Esophagus squamous epithelium (tissue), 5 donors: ENCODE measurements at places on chromosomes 13 and 19.
A peak's percentile ranks its signal among the peaks of the same experiment; 100 is the strongest.

- DNase-seq: no peak
These were observed 206.0 kb upstream of the PCDH17 start for GRCh38 chr13:57425531-57425930.

- no peak for DNase-seq
These were observed 1.2 kb downstream of the CDK8 start for GRCh38 chr13:26255115-26255514.

DNA sequence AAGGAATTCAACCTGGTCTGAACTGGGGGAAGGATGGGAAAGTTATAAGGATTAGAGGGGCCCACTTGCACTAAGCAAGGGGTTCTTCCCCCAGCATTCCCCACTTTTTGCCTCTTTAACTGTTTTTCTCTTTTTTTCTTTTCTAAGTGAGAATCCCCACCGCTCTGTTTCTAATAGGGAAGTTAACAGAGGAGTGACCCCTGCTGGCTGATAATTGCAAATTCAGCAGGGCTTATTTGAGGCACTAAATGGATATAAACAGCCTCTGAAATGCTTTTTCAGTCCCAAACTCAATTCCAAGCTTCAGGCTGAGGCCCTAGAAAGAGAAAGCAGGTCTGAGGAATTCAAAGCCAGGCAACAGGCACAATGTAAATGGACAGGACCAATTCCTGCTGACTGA, 38.2 kb upstream of the CEACAM21 start:
- no peak for DNase-seq

GRCh38 chr13:36919833-36920615, at the start of gene SMAD9:
TSS of gene SMAD9 (minus strand) at chr13:36920238. CDS start at chr13:36879689, 40,549 bp downstream.
- no peak for DNase-seq

DNA sequence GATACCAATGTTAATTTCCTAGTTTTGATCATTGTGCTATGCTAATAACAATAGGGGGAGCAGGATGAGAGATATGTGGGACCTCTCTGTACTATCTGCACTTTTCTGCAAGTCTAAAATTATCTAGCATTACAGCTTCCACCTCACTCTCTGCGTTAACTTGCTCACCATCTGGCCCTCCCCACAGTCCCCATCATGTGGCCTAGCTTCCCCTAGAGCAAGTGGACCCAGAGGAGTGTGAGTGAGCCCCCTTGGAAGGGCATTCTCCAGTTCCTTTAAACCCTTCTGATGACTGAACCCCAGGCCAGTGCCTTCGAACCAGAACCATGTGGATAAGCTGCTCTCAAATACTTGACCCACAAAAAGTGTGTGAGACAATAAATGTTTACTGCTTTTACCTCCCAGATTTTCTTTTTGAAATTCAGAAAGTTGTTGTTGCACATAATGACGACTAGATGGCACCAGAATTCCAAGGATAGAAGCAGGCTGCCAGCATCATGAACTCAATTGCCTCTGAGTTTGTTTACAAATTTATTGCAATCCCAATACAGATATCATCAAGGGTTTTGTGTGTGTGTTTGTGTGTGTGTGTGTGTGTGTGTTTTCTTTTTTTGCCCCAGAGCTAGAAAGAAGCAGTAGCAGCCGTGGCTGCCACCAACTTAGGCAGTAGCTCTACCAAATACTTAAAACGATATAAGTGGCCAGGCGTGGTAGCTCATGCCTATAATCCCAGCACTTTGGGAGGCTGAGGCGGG, 49.0 kb upstream of the ZNF780A start:
- DNase-seq: no peak

DNA sequence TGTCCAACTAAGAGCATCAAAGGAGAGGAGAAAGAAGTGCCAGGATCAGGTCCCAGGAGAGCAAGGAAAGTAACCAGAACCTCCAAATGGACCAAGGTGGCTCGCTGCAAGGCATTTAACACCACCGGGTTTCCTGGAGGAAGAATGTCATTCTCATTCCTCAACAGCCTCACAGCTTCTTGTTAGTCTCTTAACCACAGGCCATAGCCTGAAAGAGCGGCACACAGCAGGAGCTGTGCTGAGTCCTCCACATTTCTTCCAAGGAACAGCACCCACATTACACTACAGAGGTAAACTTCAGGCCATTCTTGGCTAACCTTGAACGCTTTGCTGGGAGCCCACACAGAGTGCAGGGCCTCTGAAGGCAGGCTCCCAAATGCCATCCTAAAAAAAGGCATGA, 23.6 kb downstream of the DOCK9 start:
- DNase-seq: no peak

DNA sequence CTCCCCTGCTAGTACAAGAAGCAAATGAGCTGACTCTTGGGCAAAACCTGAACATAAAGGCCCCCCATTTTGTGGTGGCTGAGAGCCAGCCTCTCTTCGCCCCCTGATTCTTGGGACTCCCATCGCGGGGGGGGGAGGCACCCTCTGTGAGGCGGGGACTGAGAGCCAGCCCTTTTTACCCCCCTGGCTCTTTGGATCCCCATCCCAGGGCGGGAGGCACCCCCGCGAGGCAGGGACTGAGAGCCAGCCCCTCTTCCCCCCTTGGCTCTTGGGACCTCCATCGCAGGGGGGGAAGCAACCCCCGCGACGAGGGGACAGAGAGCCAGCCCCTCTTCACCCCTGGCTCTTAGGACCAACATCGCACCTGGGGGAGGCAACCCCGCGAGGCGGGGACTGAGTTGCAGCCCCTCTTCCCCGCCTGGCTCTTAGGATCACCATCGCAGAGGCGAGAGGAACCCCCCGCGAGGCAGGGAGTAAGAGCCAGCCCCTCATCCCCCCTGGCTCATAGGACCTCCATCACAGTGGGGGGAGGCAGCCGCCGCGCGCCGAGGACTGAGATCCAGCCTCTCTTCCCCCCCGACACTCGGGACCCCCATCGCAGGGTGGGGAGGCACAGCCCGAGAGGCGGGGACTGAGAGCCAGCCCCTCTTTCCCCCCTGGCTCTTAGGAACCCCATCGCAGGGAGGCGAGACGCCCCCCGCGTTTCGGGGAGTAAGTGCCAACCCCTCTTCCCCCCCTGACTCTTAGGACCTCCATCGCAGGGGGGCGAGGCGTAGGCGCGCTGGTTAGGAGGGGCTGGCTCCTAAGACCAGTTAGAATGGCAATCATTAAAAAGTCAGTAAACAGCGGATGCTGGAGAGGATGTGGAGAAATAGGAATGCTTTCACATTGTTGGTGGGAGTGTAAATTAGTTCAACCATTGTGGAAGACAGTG, 2428.4 kb upstream of the PCDH20 start:
- DNase-seq: no peak

DNA sequence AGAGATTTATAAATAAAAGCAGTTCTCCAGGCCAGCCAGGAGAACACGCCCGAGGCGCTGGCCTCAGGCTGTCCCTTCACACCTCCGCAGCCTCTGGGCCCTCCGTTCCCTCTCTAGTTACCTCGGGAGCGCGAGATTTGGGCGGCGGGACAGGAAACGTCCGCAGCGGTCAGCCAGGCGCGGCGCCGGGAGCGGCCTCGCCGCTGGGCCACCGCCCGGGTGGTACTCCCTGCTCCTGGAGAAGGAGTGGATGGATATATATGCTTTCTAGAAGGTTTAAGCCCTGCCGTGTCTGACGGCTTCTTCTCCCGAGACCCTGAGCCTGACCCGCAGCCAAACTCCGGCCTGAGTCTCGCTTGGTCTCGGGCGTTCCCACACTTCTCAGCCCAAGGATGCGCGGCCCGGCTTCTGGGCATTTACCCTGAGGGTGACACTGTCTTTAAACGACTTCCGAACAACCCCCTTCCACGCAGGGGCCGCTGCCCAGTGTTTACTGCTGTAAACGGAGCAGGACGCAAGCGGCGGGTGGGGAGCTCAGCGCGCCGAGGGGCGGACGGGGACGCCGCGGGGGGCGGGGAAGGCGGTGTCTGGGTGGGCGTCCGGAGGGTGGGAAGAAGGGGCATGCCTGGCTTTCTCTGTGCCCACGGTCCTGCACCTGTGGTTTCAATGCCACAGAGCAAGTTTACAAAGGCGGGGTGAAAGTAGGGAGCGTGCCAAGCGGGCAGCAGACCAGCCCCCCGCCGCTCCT, 2.0 kb upstream of the ZIC2 start:
- no peak for DNase-seq

DNA sequence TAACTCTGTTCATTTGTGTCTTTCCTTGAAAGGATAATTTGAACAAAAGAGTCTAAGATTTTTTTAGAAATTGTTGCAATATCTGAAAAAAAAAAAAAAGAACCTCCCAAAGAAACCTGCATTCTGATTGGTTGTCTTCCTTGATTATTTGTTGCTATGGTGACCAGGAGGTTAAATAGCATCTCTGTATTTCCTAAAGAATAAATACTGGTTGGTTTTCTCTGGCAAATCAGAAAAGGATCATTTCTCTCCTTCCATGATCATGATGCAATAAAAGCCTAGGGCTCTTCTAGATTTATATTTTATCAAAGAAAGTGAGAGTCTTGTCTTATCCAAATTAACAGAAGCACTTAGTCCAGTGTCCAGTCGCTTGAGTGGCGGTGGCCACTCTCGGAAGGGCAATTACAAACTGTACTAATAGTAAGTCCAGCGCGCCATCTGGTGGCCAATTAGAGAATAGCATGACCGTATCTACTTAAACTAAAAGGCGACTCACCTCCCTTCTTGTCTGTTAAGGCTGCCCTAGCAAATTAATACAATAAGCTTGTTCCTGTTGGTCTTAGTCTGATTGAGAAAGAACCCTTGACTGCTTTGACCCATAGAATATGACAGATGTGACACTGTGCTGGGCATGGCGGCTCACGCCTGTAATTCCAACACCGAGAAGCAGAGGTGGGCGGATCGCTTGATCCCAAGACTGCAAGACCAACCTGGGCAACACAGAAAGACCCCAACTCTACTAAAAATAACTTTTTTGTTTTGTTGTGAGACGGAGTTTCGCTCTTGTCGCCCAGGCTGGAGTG, 47.0 kb upstream of the PNMA8B start:
- DNase-seq: peak; percentile 64

- DNase-seq: no peak
These were observed 1.2 kb downstream of the RFXAP start for GRCh38 chr13:36820222-36820621.

DNA sequence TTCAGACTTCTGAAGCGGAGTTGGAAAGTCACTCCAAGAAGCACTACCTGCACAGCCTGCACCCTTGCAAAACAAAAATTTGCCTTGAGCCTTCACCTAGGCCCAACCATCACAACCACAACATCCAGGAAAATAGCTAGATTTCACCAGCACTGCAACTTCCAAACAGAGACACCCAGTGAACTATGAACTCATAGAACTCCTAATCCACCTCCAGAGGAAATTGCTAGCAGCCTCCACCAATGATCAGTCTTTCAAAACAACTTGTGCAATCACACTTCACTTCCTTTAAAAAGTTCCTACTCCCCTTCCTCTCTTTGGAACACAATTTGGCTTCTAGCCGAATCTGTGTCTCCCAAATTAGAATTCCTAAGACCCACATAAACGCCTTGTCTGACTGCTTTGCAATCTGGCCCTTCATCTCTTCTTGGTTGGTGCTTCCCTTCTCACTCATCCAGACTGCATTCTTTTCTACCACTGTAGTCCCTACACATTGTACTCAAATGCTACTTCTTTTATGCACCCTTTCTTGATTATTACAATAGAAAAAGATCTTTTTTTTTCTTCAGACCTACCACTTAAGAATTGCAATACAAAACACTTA, 489.2 kb upstream of the ARGLU1 start:
- DNase-seq: no peak

DNA sequence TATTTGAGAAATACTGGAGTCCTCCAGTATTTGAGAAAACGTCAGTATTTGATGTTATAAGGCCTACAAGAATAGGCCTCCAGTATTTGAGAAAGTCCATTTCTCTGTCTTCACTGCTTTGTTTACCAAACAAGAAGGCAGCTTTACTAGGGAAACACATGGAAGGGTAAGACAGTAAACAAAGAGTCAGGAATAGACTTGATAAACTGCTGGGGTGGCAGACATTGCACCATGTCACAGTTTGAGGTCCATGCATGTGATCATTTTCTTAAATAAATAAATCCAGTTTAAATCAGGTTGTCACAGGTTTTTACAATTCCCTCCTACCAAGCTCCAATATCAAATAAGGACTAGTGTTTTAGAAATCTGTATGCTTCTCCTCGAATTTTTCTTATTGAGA, 1431.0 kb upstream of the SPRY2 start:
- no peak for DNase-seq

DNA sequence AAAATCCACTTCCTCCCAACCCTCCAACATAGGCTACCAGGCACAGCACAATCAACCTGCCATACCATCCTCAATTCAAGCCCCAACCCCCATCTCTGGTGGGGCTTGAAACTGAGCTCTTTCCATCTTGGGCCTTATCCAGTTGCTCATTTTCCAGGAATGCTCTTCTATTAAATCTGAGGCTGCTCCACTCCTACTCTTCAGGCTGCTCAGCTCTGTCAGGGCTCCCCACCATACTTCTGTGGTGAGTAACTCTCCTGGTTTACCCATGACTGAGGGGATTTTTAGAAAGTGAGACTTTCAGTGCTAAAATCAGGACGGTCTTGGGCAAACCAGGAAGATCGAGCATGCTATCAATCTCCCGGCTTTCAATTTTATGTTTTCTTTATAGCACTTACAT, 512.8 kb downstream of the LMO7 start:
- DNase-seq: no peak

GRCh38 chr19:32558607-32559228, 22.3 kb upstream of the PDCD5 start:
- DNase-seq: no peak

GRCh38 chr13:98415326-98416070, 161.4 kb downstream of the STK24 start:
- DNase-seq: no peak

GRCh38 chr19:40159744-40160143, 31.5 kb upstream of the MAP3K10 start:
- DNase-seq: no peak

DNA sequence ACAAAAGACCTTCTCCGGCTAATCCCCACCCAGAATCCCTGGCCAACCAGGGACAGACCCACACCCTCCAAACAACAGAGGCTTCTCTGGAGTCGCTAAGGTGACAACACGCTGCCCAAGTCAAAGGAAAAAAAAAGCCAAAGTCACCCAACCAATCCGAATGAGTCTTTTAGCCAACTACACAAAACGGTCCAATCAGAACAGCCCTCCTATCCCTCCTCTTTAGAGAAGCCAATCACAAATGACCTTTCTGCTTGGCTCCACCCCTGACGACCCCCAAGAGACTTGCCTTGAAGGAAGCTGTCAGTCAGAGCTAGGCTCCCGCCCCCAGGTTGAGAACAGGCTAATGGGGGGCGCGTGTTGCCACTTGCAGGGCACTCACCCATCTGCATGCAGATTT, 6.6 kb upstream of the FBXW9 start:
- no peak for DNase-seq

DNA sequence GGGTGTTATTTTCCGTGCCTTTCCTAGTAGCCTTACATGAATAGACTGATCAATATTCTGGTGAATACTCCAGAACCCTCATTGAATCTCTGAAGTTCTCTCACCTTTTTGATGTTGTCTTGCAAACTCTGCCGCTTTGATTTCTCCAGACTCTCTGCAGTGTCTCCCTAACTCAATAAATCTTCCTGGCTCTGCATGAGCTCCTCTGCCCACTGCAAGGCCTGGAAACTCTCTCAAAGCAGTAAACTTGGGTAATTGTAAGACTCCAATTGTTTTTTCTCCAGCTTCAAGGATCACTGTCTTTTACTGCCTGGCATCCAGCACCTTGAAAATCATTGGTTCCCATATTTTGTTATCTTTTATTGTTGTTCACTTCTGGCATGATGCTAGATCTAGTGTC, 198.4 kb downstream of the GPC5 start:
- no peak for DNase-seq
